ENCODE measurements at places on chromosomes 1 and 21.

DNA sequence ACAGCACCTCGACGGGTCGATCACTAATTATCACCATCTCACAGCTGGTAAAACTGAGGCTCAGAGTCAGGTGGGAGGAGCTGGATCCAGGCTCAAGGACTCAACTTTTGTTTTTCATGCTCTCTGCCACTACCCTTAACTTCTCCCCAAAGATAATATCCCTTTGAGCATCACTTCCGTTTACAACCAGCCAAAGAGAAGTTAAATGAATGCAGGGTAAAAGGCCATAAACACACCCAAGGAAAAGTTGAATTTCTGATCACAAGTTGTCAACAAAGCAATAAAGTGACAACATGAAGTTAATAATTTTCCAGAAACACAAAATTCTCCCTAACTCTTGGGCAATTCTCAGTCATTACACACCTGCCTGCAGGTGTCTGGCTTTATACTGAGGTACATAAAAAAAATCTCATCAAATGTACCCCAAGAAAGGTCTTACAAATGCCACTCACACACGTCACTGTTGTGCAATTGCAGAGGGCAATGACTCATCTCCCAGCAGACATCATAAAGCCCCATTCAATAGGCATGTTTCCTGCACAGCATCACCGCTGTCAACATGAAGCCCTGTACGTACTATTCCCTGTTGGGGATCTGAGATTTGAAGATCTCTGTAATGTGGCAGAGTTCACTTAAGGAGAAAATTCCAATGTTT, 3.4 kb downstream of the OR2T11 start:
- no peak for DNase-seq

DNA sequence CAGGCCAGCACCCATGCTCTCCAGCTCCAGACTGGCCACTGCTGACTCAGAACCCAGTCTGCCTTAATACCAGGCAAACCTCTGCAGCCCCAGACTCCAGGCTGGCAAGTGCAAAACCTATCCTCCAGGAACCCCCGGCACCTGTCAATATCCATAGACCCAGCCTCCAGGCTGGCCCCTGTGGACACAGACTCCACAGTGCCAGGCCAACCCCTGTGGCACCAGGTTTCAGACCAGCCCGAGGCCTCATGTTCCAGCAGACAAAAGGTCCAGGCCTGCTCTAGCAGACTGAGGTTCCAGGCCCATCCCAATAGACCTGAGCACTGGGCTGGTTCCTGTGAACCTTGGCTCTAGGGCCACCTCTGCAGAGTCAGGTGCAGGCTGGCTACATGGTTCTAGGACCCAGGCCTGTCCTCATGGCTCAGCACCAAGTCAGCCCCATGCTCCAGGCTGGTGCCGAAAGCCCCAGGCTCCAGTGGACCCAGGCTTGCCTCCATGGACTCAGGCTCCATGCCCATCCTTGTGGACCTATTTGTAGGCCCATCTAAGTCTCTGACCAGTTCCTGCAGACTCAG, 118.2 kb downstream of the WDR3 start:
- no peak for DNase-seq

DNA sequence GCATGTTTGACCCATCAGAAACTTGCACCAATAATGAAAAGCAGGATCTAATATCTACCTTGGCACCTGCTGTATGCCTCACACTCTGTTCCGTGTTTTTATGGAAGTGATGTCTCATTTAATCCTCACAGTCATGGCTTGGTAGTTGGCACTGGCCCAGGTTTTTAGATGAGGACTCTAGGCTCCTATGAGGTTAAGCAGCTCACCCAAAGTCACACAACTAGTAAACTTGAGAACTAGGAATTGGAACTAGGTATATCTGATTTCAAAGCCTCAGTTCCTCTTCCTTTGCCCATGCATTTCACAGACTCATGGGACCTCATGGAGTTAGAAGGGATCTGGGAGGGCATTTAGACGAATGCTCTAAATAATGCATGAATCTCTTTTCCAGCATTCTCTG, 21.3 kb upstream of the TARBP1 start:
- DNase-seq, result no peak

DNA sequence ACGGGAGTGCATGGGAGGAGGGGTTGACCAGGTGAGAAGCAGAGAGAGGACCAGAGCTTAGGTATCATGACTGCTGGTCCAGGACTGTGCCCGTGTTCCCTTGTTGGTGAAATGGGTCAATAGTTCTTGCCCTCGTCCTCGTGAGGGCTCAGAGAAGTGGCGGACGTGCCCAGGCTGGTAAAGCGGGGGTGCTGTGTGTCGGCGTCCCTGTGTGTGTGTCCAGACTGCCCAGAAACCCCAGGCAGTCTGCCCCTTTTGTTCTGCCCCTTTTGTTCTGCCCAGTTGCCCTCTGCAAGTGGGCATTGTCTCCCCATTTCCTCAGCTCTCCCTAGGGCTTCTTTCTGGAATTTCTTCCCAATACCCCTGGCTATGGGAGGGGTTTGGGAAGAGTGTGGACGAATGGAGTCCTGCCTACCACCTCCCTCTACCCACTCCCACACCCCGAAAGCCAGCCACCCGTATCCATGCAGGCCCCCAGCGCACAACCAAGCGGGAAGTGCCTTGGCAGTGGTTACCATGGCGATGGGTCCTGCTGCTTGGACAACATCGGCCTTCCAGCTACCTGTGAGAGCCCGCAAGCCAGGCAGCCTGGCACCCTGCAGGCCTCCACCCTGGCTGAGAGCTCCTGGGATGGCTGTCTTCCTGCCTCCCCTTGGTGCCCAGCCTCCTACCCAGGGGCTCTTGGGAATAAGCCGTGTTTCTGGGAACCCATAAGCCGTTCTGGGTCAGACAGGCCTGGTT, 34.7 kb downstream of the ACOT11 start:
- DNase-seq, result no peak

- no peak for DNase-seq
These were observed 93.6 kb downstream of the DYRK1A start for GRCh38 chr21:37460196-37460595.

GRCh38 chr1:92038695-92039346, 9.0 kb downstream of the EPHX4 start:
- no peak for DNase-seq

DNA sequence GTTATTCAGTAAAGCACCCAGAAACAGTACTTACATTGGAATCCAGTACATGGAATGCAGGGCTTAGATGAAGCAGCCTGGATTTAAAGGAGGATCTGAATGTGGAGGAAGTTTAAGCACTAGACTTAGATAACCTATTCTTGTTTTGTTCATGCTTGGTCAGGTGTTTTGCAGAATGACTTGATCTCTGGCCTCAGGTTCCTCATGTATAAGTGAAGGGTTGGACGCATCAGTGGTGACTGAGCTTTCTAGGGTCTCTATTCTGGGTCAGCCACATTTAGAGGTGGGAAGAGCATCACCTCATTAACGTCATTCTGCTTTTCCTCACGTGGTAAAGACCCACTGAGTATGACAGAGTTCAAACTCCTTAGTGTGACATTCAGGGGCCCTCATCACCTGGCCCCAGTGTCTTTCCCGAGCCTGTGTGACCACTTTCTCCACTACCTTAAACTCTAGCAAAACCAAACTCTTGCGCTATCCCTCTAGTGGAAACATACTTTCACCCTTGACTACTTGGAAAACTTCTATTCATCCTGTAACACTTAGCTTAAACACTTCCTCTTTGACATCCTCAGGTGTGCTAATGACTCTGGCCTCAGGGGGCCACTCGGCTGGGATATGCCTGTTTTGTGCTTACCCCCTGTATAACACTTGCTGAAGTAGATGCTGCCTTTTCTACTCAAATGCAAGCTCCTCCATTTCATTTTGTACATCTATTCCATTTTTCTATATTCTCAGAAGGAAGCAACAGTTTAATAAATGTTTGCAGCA, 871 bp upstream of the ERICH3 start:
- DNase-seq, result no peak

DNA sequence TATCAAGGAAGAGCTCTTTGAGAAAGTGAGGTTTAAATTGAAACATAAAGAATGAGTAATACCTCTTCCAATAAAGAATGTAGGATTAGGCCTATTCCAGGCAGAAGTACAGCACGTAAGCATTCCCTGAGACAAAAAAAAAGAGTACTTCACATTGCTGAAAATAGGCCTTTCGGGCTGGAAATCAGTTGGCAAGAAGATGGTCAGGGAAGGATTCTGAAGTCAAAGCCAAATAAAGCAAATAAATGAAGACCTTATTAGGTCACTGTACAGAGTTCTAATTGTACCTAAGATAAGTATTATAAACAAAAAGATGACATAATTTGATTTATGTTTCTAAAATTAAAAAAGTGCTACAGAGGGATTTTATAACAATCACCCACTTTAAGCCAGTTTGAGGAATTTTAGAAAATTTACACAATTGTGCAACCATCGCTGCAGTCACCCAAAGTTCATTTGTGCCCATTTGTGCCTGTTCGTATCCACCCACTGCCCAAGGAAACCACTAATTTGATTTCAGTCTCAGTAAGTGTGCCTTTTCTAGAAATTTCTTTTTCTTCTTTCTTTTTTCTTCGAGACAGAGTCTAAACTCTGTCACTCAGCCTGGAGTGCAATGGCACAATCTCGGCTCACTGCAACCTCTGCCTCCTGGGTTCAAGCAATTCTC, 58.6 kb downstream of the FMO4 start:
- DNase-seq, result no peak

DNA sequence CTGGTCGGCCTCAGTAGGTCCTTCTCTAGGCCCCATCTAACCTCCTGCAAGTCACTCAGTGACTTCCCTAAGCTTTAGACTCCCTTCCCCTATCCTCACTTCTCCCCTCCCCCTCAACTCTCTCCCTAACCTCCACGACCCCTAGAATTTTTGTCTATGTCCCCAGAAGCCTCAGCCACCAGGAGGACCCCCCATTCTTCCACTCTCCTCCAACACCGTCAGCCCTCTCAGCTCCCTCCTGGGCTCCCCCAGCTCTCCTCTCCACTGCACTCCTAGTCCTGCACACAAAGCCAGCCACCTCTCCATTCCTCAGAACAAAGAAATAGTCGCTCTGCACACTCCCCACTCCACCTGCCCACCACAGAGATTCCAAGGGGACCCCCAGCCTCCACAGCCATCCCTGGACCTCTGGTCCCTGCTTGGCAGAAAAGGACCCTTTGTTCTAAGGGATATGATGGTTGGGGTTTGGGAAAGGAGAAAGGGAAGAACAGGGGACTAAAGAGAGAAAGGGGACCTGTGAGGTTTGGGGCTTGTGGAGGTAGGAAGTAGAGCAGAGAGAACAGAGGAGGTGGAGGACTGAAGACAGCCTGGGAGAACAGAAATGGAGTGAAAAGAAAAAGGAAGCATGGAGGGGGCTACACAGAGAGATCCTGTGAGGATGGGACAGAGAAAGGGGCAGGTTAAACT, 2.8 kb downstream of the ARHGEF2 start:
- DNase-seq, result no peak

GRCh38 chr1:227416156-227416830, 98.0 kb upstream of the CDC42BPA start:
- no peak for DNase-seq

- DNase-seq, result no peak
These were observed 15.5 kb upstream of the MTARC2 start for GRCh38 chr1:220732621-220733020.

- no peak for DNase-seq
These were observed 46.9 kb downstream of the SLC45A1 start for GRCh38 chr1:8364528-8365442.

DNA sequence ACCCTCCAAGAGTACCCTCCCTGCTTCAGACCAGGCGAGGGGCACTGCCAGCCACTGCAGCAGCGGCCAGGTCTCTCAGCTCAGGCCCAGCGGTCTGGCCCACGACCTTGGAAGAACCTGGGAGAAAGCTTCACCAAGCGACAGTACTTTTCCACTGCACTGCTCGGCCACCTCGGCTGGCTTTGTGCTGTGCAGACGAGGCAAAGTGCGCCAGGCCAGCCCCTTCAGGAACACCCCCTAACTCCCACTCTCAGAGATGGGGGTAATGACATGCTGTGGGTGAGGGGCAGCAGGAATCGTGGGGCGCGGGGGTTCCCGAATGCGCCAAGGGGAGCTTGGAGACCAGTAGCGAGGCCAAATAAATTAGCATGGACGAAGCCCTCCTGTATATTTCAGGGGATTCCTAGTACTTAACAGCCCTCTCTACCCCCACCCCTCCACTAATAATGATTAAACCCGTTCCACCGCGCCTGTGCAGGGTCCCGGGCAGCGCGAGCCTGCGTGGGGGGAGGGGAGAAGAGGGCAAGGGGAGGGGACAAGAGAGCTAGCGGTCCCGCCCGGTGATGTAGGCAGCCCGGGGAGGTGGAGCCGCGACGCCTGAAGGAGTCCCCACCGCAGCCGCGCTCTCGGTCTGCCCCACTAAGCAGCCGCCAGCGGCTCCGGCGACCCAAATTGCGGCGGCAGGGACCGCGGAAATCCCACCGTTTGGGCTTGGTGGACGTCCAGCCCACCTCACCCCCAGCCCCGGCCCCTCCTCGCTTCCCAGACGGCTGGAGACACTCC, at the start of gene FAM43B:
Gene FAM43B (plus strand): TSS at position 629 of the 783 bp plus-strand sequence. CDS start 401 bp downstream, outside the sequence.
- DNase-seq, result no peak

GRCh38 chr1:181669246-181669645, 185.9 kb downstream of the CACNA1E start:
- no peak for DNase-seq

- DNase-seq, result no peak
These were observed 7.1 kb upstream of the KCNQ4 start for GRCh38 chr1:40776236-40777072.

- no peak for DNase-seq
These were observed 38.0 kb downstream of the CD58 start for GRCh38 chr1:116532671-116533428.

DNA sequence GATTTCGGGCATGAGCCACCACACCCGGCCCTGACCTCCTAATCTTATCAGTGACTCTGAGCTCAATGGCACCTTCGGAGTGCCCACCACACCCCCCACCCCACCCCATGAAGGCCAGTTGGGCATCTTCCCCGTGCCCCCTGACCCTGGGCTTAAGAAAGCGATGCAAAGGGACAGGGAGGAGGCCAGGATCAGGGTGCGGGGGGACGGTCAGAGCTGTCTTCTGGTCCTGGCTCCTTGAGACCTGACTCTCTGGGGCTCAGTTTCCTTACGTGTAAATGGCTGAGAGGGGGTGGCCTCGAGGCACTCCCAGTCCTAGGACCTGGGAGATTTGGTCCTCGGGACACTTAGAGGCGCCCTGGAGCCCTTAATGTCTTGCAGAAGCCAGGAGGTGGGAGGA, 103.9 kb upstream of the VAMP3 start:
- DNase-seq, result no peak

DNA sequence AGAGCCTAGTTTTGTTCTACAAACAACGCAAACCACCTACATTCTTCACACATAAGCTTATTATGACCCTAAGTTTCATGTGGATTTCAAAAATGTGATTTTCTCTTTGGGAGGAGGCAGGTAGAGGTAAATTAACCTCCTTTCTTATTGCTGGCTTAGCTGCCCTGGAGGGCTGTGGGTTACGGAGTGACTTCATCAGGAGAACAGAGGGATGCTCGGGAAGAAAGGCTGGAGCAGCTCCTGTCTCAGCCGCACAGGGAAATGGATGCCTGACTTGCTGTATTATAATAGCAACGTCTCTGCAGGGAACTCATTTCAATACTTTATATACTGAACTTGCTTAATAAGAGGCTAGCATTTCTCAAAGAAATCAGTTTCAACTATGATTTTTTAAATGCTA, 14.1 kb upstream of the CREG1 start:
- DNase-seq, result no peak
